ENCODE measurements at places on chromosomes 2 and 18.
A peak's percentile ranks its signal among the peaks of the same experiment; 100 is the strongest.

- DNase-seq: no peak
These were observed 19.4 kb upstream of the DSC3 start for GRCh38 chr18:31061945-31062344.

DNA sequence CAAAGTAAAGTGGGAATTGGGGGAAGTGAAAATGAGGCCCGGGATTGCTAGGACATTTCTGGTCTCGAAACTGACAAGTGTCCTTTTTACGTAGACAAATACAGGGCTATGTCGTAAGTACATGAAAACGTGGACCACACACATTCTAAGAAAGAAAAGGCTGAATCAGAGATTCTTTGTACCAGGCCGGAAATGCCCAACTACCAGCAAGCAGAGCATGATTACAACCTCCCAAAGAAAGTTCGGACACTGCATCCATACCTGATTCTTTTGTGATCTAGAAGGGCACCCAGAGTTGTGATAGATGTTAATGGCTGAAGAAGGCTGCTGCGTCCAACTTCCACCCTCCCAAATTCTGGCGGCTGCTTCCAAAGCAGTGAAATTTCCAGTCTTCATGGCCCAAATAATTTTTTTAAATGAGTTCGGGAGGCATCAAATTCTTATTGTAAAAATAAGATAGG lies 1.7 kb downstream of the RBMS1 start:
- no peak for DNase-seq

DNA sequence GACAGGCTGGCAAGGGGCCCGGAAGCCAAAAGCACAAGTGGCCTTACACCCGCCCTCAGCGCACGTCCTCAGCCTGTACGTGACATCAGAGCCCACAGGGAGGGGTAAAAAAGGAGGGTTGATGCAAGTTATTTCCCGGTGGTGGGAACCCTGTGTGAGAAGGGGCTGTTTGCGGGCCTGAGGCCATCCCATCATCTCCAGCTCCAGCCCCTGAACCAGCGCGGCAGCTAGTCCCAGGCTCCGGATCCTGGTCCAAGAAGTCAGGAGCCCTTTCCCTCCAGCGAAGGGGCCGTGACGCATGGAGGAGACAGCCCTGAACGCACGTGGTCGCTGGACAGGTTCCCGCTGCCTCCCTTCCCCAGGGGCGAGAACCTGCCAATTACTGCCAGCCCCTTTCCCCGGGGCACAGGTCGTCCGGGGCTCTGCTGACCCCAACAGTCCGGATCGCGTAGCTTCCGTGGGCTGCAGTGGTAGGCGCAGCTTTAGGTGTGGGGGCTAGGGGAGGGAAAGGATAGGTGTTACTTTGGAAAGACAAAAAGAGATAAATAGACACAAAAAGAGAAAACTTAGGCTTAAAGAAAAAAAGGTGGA lies 1.3 kb upstream of the LRP2 start:
- no peak for DNase-seq

DNA sequence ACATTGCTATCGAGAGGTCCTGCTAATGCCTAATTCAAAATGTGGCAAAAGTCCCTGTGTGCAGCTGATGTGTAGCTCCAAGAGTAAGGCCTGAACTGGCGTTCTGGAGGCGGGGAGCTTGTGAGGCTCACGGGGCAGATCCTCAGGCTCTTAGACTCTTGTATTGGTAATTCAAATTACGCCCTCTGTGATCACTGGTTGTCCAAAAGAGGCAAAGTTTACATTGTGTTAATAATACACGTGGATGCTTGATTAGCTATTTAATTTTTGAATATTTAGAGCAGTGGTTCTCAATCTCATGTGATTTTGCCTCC lies 12.4 kb upstream of the CRYGA start:
- DNase-seq: no peak

GRCh38 chr2:28434600-28434989 lies 41.9 kb downstream of the FOSL2 start:
- DNase-seq: no peak

DNA sequence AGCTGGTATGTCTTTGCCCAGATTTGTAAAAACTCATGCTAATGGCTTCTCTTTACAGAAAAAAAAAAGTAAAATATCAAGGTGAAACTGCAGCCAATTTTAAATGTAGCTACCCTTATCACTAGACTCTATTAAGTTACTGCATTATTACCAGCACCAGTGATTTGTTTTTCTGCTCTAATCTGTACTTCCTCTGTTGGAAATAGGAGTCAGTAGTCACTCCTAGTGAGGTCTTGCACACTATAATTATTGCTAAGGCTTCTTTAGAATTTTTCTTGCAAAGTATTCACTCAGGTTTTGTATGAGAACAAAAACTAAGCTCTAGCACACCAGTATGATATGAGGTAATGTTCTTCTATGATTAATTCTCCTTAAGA lies 215.5 kb downstream of the XIRP2 start:
- no peak for DNase-seq

- no peak for DNase-seq
These were observed 22.2 kb upstream of the IL1RN start for GRCh38 chr2:113105047-113105785.

DNA sequence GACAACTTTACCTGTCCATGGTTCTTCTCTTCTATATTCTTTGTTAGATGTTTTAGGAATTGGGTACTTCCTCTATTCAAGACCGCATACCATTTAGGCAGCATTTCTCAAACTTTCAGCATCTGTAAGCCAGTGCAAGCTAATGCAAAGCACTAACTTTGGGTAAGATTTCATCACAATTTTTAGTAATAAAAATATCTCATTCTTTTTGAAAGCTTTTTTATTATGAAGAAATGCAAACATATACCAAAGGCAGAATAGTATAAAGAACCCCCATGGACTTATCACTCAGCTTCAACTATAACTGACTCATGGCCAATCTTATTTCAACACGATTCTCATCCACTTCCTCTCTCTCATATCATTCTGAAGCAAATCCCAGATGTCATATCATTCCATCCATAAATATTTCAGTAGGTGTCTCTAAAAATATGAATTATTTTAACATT lies 32.9 kb downstream of the INO80C start:
- DNase-seq: peak; percentile 35

DNA sequence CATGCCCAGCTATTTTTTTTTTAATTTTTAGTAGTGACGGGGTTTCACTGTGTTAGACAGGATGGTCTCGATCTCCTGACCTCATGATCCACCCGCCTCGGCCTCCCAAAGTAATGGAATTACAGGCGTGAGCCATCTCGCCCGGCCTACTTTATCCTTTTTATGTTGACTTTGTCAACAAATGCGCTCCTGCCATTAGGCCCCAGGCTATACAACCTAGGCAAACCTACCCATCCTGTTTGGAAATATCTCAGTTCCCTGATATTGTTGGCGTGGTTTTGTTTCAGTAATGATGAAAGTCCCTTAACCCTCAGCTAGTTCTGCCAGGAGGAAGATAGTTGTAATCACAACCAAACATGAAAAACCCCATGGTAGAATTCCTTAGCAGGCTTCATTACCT lies 249.4 kb upstream of the SOX11 start:
- no peak for DNase-seq

GRCh38 chr2:230129343-230129742 lies 60.6 kb upstream of the SLC16A14 start:
- DNase-seq: no peak

- no peak for DNase-seq
These were observed 64.8 kb downstream of the REV1 start for GRCh38 chr2:99425022-99425421.

- no peak for DNase-seq
These were observed 31.9 kb upstream of the TOGARAM2 start for GRCh38 chr2:28949190-28949589.

DNA sequence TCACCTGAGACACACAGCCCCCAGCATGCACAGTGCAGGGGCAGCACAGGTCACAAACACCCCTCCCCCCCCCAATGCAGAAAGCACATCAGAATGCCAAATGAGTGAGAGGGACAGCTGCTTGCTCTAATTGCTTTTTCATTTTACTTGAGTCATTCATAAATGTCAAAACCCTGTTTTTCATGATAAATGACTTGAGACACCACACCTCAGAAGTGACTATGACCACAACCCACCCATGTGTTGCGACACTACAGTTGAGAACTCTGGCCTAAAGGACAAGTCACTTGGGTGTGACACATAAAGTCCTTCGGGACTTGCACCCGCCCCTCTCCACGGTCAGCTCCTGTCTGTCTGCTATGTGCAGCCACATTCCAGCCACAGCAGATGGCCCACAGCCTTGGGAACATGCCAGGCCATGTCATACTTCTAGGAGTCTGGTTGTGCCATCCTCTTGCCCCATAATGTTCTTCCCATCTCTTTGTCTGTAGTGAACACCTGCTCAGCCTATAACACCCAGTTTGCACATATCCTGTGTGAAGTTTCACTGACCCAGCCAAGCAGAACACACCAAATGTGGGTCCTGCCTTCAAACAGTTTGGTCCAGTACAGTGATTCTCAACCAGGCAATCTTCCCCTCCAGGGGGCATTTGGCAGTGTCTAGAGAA lies 30.2 kb upstream of the RIOK3 start:
- DNase-seq: no peak

- no peak for DNase-seq
These were observed 660.3 kb upstream of the PKDCC start for GRCh38 chr2:41387519-41387918.

GRCh38 chr2:31331156-31331555 lies 83.4 kb downstream of the XDH start:
- no peak for DNase-seq

DNA sequence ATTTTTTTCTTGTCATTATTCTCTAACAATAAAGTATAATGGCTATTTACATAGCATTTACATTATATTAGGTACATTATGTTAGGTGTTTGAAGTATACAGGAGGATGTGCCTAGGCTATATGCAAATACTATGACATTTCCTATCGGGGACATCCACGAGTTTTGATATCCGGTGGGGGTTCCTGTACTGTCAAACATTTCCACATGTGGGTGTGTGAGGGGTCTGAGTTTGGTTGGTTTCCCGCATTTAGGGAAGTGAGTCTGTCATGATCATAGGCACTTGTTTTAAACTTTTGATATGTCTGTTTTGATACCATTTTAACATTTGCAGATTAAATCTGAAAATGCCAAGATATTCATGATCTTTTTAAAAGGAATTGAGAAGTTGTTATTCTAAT lies 76.0 kb downstream of the CEP192 start:
- DNase-seq: peak; percentile 16

DNA sequence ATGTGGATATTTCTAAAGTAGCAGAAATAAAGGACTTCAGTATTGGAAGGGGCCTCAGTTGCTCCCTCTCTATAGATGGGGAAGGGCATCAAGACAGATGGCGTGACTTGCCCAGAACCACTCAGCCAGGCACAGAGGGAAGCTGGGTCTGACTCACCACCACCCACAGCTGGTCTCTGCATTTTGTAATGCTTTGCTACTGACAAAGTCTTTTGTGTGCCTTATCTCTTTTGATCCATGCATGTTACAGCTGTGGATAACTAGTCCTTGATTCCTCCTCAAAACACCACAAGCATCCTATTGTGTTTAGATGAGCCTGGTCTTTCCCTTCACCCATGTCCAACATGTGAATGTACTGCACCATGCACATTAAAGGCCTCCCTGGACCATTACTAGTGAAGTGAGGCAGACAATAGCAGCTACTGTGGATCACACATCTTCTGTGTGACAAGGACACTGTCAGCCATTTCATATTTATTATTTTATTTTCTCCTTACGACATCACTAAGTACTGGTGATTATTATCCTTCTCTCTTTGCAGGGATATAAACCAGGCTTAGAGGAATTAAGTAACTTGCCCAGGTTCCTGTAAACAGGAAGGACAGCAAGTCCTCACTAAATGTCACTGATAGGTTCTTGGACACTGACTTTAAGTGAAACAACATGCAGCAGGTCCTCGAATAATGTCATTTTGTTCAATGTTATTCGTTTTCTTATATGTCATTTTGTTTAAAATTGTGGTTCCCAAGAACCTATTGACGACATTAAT lies 29.6 kb upstream of the IL37 start:
- peak; percentile 37 for DNase-seq

DNA sequence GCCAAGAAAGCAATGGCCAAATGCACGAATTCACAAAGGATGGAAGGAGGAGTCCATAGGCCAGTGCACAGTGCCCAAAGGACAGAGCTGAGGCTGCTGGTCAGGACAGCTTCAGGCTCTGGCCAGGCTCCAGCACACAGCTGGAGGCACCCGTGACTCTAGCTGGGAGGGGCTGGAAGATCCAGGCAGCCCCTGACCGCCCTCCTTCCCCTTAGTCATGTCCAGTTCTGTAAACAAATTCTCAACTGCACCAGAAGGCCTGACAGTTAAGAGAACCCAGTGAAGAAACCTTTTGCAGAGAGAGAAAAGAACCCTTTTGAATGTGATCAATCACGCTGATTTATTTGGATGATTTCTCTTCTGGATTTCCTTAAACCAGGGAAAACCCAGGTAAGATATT lies 7.7 kb upstream of the YWHAQ start:
- DNase-seq: no peak

All from KG1 (cell line).